ENCODE measurements at places on chromosomes 11 and 22. TPM values are rescaled to one million over a fixed set of nuclear protein-coding genes. Genes with fewer than 3 reads are reported as not detected.

OR8A1 gene
- total RNA-seq = not detected

XKR3 gene
- not detected for total RNA-seq

GRM5 gene
- total RNA-seq = not detected

DRD4 gene
- 0.20 TPM for total RNA-seq

INS gene
- not detected for total RNA-seq

PGA3 gene
- total RNA-seq = not detected

HTATIP2 gene
- 48.6 TPM for total RNA-seq

ZPR1 gene
- total RNA-seq = 57.6 TPM

MAJIN gene
- total RNA-seq = 0.15 TPM

C11orf86 gene
- not detected for total RNA-seq

CHRNA10 gene
- total RNA-seq = 1.6 TPM

PTGDR2 gene
- 5.7 TPM for total RNA-seq
